Stimulated activated CD8-positive, alpha-beta memory T cell treated with anti-CD3 and anti-CD28 coated beads, Interleukin-7, amount 100 ng/mL, for 1 hour (primary cell): ENCODE measurements at places on chromosomes 4 and X.

DNA sequence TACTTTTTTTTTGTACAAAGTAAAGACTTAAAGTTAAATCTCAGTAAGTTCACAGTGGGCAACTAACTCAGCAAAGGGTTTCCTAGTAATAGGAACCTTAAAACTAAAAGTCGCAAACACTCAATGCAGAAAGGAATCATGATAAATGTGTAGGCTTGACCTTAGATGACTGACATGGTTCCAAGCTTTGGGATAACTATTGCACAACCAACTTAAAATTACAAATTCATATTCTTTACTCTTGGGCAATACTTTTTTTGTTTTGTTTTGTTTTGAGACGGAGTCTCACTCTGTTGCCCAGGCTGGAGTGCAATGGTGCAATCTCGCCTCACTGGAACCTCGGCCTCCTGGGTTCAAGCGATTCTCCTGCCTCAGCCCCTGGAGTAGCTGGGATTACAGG lies 8.2 kb downstream of the ELOVL6 start:
- no peak for DNase-seq

DNA sequence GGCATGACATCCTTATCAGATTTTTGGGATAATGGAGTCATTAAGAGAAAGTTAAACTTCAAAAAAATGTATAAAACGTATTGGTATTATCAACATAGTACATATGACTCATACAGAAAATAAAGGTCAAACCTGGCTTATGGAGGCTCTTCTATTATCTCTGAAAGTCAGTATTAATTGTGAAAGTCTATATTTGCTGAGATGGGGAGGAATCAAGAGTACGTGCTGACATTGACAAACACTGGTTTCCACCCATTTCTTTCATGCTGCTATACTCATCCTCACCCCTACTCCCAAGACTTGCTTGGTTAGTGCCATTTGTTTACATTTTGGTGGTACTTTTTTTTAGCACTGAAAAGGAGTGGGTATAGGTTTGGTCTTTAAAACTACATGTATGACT lies 30.8 kb upstream of the PLA2G12A start:
- DNase-seq, result no peak

DNA sequence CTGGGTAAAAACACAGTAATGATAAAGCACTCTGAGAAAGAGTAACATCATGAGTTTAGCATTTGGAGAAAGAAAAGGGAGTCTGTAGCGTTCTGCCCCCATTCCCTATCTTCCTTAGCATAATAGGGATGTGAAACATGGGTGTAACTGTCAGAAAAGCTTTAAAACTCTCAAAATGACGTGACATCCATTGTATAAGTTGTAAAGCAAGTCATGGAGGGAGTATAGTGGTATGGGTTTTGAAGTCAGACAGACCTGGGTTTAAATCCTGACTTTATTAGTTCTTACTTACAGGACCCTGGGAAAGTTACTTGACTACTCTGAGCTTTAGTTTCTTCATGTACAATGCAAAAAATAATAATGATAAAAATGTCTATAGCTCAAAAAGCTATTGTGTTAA lies 17.1 kb downstream of the FBXO8 start:
- no peak for DNase-seq

DNA sequence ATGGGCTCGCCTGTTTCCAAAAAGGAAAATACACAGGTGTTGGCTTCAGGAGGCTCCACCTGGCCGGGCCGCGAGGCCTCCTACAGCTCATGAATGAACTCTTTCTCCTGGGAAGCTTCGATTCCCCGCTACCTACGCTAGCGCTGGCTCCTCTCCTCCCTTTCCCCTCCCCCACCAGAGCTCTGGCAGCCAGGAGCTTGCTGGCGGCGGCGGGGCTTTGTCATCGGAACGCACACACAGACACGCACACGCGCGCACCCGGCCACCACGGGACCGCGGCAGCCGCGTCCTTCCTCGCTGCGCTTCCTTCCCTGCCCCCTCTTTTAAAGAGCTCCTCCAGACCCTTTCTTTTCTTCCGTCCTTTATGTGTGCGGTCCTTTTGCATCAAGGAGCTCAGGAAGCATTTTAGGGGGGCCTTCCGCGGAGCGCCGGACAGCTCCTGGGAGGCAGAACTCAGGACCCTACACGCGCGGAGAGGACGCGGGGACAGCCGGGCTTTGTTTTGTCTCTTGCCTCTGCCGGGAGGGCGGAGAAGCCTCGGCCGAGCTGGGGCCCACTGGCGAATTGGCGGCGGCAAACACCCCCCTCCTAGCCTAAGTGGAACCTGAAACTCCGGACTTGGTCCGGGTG lies 70.2 kb upstream of the BCOR start:
- DNase-seq, result no peak

GRCh38 chr4:9792381-9792780 lies 10.9 kb downstream of the DRD5 start:
- no peak for DNase-seq

DNA sequence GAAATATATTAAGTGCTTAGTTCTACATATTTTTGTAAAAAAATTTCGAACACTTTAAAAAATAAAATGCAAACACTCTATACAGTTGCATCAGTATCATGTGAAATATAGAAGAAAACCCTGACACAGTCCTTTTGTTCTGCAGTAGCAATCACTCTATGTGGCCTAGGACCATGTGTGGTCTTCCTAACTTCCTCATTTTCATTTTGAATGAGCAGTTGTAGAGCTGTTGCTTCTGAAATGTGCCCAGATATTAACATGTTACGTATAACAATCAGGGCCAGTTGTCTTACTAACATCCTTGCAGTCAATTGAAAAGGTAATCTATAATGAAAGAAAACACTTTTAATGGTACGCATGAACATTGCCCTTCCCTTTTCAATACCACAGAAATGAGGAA lies 107.9 kb downstream of the ZNF827 start:
- DNase-seq, result no peak

- DNase-seq, result no peak
Measured at GRCh38 chrX:10233173-10233572, 76.4 kb downstream of the CLCN4 start.

- no peak for DNase-seq
Measured at GRCh38 chr4:100786481-100786880, 268.7 kb upstream of the EMCN start.

- no peak for DNase-seq
Measured at GRCh38 chrX:130995439-130995838, 62.7 kb upstream of the ARHGAP36 start.
